ENCODE measurements at places on chromosomes 3 and 15.

DNA sequence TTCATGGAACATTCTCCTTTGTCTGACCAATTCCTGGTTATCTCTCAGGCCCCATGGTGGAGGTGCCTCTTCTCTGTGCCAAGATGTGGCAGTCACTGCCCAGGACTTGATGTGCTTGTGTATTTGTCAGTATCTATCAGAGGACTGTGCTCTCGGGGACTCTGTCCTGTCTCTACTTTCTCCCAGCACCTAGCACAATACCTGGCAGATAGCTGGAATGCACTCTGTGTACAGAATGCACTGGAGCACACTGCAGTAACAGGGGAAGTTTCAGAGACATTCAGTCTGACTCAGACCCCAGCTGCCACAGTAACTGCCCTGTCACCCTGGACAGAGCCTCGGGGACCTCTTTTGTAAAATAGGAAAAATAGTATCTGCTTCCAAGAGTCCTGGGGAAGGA, 34.6 kb upstream of the SV2B start:
- DNase-seq: no peak

DNA sequence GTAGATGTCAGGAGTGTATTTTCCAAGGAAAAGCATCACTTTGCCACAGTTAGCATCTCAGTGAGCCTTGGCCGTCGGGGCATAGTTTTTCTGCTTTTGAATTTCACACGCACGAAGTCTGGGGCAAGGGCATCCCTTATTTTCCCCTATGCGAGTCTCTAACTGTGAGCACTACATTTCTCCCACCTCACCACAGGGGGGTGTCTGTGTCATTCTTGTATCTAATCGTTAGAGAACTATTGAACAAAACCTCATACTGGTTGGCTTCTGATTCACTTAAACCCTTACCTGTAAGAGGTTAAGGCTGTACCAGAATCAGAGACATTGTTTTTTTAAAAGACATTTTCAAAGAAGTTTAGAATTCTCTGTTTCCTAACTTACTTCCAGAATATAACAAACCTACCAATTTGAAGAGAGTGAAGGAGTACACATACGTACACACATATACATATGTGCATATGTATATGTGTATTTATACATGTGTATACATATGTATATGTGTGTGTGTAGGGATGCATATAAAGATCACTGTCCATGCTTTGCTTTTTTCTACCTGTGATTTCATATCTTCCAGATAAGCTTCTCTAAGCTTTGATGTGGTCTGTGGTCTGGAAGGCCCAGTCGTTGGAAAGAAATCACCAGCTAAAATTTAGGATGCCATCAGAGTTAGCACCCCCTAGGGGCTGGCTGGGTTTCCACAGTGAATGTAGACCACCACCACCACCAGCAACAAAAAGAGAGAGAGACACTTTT, 49.4 kb downstream of the MYZAP start:
- DNase-seq: no peak

DNA sequence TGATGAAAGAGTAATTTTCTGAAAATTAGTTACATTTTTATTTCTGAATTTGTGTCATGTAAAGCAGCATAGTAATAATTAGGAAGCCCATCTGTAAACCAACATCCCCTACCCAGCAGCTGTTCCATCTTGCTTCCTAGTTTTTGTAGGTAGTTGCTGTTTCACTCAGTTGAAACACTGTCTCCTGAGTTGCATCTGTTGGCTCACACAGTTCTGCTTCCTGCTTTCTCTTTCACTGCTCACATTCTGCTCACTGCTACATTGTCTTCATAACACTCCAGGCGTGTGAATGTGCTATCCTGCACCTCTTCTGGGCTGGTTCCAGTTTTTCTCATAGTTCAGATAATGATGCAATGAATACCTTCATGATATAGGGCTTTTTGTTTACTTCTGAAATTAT, 123.4 kb downstream of the EPHB1 start:
- DNase-seq: no peak

GRCh38 chr3:124213641-124214040, 221.7 kb upstream of the ROPN1 start:
- no peak for DNase-seq

DNA sequence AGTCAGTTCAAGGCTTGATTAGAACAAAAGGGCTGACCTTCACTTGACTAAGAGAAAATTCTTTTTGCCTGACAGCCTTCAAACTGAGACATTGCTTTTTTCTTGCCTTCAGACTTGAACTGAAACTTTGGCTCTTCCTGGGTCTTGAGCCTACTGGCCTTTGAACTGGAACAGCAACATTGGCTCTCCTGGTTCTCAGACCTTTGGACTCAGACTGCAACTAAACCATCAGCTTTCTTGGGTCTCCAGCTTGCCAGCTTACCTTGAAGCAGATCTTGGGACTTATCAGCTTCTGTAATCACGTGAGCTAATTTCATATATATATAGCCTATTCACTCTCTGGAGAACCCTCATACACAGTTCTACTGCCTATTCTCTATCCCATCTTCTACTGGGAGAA, 19.5 kb upstream of the WDR49 start:
- no peak for DNase-seq

All from inflammatory macrophage treated with lipopolysaccharide for 1 hour (primary cell).